ENCODE measurements at places on chromosomes 11 and 22.

DNA sequence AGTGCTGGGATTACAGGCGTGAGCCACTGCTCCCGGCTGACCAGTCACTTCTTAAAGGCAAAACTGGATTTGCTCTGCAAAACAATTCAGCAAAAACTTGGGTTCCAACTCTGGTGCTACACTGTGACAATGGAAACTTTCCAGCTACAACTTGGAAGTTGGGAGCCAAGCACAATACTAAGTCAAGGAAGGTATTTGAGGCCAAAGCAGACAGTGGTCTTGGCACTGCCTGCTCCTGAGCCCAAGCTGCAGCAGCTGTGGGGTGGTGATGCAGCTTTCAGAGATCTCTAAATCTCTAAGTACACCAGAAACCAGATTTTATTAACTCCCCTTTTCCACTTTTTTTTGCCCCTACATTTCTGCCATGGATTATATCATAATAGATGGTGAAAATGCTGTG lies 17.5 kb downstream of the ADM start:
- DNase-seq = no peak

GRCh38 chr22:39259666-39260065 lies 14.9 kb upstream of the PDGFB start:
- DNase-seq = no peak

DNA sequence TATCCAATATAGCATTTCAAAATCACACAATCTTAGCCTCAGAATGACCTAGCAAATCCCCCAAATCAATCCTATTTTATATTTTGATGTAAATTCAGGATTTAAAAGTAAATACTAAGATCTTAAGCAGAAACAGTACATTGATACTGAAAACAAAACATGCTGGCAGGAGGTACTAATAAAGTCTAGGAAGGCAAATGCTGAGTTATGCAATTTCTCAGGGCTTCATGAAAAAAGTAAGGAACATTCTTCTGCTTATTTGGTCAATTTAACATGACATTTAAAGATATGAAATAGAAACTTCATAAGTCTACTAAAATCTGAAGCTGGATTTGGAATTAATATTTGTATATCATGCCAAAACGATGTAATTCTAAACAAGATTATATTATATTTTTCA lies 153.3 kb downstream of the SWAP70 start:
- no peak for DNase-seq

DNA sequence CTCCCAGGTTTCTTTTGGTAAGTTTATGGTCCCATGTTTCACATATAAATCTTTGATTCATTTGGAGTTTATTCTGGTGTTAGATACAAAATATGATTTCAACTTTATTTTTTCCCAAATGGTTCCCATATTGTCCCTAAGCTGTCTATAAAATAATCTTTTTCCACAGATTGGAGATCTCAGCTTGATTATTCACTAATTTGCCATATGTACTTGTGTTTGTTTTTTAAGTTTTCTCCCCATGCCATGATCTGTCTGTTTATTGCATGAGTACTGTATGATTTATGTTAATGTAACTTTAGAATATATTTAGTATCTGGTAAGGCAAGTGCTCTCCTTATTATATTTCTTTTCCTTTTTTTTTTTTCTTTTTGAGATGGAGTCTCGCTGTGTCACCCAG lies 19.9 kb upstream of the CLMP start:
- DNase-seq = no peak

DNA sequence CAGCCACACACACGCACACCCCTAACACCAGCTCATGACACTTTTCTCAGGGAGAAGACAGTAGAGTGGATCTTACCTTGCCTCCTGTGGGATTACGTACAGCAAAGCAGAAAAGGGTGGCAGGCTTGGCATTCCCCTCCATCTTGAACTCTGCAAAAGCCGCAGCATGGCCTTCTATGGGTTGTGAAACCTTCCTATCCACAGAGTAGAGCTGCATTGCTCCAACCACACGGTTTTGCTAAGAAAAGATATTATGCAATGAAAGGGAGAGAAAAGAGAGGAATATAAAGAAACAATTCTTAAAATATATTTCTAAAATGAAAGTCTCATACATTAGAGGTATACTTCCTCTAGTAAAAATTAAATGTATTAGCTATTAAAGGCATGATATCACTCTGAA lies 48.8 kb downstream of the CLTCL1 start:
- no peak for DNase-seq

DNA sequence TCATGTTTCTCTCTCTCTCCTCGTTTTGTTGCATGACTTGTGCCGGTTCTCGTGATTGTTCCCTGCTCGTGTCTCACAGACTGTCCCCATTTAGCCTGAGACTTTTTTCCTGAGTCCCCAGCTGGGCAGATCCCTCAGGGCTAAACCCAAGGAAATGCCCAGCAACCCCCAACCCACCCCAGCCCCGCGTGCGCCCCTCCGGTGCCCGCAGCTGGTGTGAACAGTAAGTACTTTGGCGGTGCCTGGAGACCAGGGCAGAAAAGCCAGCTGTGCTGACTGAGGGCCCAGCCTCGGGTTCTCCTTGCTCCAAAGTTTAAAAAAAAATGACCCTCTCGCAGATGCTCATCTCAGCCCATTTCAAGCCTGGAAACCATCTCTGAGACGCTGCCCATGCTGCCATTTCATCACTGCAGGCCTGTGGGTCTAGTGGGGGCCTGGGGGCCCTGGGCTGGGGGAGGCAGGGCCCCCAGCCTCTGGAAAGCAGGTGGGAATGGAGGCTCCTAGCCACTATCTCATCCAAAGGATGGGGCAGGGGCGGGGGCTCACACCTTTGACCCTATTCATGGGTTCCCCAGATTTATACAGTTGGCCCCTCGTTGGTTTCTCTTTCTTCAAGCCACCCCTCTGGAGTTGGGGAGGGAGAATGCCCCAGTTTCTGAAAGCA lies 41.8 kb downstream of the KCNC1 start:
- no peak for DNase-seq

DNA sequence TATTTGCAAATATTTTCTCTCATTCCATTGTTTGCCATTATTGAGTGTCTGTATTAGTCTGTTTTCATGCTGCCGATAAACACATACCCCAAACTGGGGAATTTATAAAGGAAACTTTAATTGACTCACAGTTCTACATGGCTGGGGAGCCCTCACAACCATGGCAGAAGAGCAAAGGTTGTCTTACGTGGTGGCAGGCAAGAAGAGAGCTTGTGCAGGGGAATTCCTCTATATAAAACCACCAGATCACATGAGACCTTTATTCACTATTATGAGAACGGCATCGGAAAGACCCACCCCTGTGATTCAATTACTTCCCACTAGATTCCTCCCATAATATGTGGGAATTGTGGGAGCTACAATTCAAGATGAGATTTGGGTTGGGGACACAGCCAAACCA lies 10.2 kb downstream of the RASSF10 start:
- DNase-seq = no peak

DNA sequence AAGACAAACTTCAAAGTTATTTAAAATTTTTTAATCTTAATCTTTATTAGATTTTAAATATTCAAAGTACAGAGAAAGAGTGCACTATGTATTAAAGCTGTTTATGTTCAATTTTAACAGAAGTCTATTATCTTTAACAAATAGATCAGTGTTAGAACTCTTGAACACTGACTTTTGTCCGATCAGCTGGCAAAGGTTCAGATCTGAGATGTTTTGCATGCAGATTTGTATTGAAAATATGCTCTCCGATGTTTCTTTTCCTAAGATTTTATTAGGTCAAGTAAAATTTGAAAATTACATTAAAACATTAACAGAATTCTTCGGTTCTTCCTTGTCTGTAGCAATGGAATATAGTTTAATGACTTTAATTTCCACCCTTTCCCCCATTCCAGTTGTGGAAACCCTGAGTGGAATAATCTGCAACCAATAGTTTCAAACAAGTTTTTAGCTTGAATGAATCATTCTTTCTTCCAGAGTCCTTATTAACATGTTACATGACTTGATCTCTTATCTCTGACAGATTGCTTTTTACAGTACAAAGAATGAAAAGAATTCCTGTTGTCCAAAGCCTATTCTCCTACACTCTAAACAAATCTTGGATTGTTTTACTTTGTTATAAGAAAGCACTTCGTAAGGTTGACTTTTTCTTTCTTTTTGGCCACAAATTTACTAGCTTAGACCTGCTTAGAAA lies 11.4 kb upstream of the TCP11L1 start:
- DNase-seq = no peak

GRCh38 chr11:86447763-86448480 lies 73.2 kb downstream of the CCDC81 start:
- DNase-seq = no peak

DNA sequence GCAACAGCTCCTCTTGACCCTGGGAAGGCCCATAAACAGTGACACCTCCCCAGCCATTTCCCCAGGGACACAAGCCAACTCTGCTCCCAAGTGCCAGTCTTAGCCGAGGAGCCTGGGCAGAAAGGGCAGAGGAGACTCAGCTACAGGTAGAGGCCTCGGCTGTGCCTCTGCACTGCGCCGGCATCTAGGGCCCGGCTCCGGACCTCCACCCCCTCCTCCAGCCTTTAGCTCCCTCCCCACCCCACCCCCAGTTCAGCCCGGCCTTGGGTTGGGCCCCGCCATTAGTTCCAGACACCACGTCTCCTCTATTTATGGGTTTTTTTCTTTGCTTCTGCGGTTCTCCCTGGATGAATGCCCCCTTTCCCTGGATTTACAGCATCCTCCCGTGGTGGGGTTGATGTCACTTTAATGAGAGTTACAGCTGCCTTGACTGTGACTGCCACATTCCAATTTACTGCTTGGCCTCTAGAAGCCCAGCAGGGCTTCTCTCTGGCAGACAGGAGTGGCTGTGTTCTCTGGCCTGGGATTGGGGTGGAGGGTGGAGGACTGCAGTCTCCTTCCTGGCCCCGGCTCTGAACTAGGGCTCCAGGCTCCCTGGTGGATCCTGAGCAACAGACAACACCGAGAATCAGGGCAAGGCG lies 13.5 kb upstream of the OAF start:
- no peak for DNase-seq

DNA sequence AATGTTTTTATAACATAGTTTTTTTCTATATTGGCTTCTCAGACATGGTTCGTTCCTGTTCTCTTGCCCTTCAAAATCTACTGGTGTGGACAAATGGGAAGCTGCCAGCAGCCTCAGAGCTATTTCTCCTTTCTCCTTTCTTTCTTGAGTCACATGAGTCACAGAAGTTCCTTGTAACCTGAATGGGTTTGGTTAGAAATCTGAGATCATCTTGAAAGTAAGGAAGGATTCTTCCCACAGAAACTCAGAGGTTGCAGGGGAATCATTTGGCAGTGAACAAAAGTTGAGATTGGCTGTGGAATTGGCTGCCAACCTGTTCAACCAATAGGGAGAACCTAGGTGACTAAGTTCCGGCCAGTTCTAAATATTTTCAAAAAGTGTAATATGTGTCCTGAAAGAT lies 12.5 kb downstream of the PLET1 start:
- no peak for DNase-seq

DNA sequence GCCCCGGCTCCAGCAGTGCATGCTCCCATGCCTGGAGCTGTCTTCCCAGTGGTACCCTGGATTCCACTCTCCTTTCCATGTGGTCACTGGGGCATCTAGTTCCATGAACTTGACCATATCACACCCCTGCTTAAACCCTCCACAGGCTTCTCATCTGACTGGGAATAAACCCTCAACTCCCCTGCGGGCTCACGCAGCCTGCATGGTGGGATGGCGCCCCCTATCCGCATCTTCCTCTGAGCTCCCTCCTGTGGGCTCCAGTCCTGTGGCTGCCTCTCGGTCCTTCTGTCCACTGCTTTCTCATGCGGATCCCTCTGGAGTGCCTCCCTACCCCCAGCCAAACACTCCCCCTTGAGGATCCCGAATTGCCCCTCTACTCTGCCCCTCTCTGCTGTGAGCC lies 41.4 kb upstream of the TTLL12 start:
- DNase-seq = no peak

- DNase-seq = no peak
These were observed 35.3 kb downstream of the MED15 start for GRCh38 chr22:20542736-20543135.

- DNase-seq = no peak
These were observed 1.6 kb upstream of the RPS19BP1 start for GRCh38 chr22:39534092-39534506.

DNA sequence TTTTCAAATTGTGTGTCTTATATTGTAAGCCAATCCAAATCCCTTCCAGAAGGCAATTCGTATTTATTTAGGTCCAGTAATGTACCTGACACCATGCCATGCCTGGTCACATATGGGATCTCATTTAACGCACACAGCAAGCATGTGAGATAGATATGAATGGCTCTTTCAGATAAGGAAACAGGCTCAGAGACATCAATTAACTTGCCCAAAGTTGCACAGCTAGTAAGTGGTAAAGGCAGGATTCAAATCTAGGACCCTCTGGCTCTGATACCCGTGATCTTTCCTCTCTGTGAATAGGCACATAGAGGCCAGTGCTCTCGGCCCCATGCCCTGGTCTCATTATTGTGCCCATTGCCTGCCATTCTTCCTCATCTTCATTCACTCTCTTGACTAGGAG lies 34.3 kb downstream of the KCNJ4 start:
- DNase-seq = no peak

DNA sequence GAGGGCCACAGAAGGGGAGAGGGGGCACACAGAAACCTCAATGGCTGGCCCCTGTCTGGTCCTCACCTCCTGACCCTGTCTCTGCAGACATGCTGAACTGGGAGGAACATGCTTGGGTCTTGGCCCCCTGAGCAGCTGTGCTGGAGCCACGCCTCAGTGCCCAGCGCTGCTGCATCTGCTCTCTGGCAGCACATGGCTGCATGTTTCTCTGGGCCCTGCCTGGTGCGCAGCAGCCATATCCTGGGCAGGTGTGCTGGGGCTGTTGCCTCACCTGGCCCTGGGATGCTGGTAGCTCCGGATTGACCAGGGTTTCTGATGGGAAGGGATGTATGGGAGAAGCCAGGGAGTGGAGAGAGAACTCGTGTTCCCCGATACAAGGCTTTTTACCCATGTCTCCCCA lies 248.0 kb downstream of the ST3GAL4 start:
- no peak for DNase-seq

DNA sequence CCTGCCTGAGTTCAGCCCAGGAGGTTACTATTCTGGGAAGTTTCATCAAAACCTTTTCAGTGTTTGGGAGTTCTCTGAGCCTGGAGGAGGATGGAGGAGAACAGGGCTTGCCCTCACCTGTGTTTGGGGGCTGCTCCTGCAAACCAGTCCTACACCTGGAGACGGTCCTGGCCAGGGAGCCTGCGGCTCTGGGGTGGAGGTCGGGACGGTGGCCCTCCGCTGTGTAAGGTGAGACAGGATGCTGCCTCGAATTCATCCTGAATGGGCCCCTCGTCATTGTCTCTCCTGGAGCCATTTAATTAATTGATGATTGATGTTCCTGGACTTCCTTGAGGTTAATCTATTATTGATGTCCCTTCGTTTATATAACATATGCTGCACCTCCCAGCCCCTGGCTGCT lies 6.3 kb downstream of the DAGLA start:
- no peak for DNase-seq

- no peak for DNase-seq
These were observed 170.5 kb downstream of the CASP12 start for GRCh38 chr11:104727768-104728167.

GRCh38 chr22:29581799-29582198 lies 886 bp upstream of the NIPSNAP1 start:
- DNase-seq = no peak

DNA sequence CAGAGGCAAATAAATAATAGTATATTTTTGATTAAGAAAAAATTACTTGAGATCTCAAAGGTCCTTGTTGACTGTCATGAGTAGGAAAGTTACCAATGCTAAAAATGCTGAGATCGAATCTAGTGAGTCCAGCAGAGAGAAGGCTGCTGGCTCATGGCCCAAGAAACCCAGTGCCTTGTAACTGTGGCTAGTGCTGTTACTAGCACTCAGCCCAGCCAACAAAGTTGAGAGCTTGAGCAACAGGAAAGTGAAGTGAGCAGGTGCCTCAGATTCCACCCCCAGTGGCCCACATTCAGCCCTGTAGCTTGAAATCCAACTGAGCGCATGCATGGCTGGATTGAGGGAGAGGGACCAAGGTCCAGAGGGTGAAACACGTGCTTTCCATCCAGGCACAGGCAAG lies 398.2 kb downstream of the SHANK2 start:
- DNase-seq = no peak
